RWPE1 (cell line): ENCODE measurements at places on chromosomes 5 and 9.

- DNase-seq = no peak
Observed at GRCh38 chr9:21679432-21679831, 123.0 kb upstream of the MTAP start.

- peak; percentile 98 for DNase-seq
Observed at GRCh38 chr5:52922384-52922783, 66.8 kb upstream of the ITGA2 start.

DNA sequence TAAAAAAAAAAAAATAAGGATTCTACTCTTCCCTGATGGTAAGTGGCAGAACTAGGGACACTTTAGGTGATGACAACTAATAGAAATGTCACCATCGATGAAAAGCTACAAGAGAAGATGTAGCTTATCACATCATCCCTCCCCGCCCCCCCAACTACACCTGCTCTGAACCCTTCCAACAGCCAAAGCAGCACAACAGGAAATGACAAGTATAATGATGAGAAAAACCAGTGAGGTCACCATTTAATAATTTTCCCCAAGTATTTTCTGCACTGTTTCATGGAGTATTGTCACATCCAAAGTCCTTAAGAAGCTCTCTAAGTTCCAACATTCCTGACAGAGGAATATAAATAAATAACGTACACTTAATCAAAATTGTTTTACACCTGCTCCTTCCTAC, 221.4 kb downstream of the EFNA5 start:
- DNase-seq = no peak

- no peak for DNase-seq
Observed at GRCh38 chr5:173268750-173269432, 33.9 kb upstream of the NKX2-5 start.

- no peak for DNase-seq
Observed at GRCh38 chr9:122356627-122357026, 14.2 kb upstream of the PTGS1 start.

DNA sequence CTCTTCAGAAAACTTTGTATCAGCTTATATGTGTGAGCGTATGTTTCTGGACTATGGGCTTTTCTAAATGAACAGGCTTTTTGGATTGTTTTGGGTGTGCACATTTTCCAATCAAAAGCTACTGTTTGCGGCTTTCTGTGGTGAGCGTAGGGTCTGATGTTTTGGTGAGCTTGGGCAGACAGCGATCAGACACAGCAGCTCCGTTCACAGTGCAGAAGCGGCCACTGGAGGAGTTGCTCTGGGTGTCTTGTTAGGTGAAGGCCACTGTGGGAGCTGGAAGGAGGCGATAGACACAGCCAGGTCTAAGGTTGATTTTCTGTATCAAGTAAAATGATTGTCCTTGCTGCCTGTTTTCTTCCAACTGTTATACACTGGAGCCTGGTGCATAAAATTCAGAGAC, 11.1 kb downstream of the PRRC2B start:
- DNase-seq = no peak

DNA sequence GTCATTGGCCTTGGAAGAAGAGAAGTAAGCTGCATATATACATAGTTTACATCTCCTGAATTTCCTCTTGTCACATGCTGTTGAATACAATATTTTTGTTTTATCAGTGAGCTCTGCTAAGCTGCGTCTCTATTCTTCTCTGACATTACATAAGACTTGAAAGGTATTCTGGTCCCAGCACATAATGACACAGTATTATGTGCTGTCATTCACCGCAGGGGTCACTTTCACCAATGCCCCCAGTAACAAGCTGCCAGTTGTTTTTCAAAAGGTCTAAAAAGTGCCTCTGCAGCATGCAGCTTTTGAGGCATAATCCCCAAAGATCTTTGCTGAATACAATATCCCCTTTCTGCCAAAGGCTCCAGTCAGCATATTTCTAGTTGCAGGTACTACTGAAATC, 349.0 kb upstream of the FAM174A start:
- no peak for DNase-seq

GRCh38 chr5:168176251-168176650, 115.2 kb upstream of the WWC1 start:
- DNase-seq = no peak

DNA sequence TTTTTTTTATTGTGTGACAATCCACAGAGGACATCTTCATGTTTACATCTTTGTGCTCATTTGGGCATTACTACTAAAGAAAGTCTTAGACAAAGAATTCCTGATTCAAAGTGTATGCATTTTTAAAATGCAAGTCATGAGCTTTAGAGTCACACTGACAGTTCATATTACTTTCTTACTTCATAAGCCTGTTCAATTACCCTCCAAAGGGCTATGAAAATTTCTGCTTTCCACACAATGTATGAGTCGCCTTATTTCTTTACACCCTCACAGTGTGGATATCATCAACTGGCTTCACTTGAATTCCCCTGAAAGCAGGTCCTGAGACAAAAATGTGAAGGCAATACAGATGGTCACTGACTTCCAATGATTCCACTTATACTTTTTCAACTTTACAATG, 280.4 kb upstream of the PTGER4 start:
- no peak for DNase-seq

- no peak for DNase-seq
Observed at GRCh38 chr5:78602400-78602799, 46.2 kb downstream of the LHFPL2 start.

DNA sequence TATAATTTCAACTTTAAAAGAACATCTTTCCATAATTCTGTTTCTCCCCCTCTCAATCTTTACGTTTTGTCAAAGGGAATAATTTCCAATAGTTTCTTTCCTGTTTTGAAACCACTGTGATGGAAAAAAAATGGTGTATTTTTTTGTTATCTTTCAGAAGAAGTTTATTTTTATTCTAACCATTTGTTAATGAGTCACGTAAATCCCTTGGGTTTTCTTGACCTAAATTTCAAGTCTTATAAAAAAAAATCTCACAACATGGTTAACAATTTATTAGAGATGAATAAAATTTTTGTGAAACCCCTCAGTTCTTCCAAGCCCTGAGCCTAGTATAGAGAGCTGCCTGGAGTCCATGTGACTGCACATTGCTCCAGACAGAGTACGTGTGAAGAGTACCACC, 106.1 kb upstream of the FBXL17 start:
- DNase-seq = no peak

GRCh38 chr5:124438903-124439281, 307.5 kb downstream of the ZNF608 start:
- DNase-seq = no peak

DNA sequence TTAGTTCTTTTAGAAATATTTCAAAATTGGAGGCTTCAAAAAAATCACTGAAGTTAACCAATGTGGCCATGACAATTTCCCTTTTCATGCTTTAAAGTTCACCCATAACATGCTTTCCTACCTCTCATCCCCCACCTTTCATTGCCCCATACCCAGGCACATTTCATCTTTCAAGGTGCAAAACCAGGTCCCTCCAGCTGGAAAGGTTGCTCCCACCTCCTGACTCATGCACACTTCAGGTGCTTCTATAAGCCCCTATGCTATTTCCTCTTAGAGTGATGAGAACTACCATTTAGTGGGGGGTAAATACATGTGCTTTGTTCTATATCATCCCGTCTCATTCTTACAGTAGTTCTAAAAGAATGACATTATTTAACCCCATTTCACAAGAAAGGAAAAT, 15.4 kb downstream of the FYB1 start:
- no peak for DNase-seq

DNA sequence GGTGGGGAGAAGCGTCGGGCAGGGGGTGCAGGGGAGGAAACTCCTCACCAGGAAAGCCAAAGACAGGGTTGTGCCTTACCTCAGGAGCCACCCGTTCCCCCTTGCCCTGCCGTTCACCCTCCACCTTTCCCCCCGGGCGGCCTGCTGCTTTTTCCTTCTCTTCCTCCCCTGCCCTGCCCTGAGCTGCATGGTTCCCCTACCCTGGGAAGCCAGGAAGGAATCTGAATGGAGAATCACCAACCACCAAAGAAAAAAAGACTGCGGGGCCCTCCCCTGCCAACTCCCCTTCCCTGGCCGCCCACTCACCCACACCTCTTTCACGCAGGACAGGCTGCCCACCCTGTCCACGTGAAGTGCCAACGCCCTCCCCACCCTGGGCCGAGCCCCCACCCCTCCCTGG, 820 bp upstream of the NFX1 start:
- no peak for DNase-seq

GRCh38 chr5:151155775-151156506, 1.6 kb downstream of the ANXA6 start:
- DNase-seq = no peak

- DNase-seq = peak; percentile 46
Observed at GRCh38 chr9:21252721-21253547, 13.1 kb upstream of the IFNA14 start.

- DNase-seq = no peak
Observed at GRCh38 chr5:76082772-76083554, at the start of gene SV2C. Gene SV2C, plus strand, starts transcription at chr5:76083383. Its CDS starts 48,368 bp downstream, at chr5:76131751.

DNA sequence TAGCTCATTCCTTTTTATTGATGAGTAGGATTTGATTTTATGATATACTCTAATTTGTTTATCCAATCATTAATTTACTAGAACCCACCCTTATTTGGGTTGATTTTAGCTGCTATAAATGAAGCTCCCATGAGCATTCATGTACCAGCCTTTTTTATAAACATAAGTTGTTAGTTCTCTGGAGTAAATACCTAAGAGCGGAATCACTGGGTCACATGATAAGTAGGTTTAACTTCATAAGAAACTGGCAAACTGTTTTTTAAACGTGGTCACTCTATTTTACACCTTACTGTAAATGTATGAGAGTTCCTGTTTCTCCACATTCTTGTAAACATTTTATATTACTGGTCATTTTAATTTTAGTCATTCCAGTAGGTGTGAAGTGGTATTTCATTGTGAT, 364.6 kb downstream of the NPR3 start:
- no peak for DNase-seq

DNA sequence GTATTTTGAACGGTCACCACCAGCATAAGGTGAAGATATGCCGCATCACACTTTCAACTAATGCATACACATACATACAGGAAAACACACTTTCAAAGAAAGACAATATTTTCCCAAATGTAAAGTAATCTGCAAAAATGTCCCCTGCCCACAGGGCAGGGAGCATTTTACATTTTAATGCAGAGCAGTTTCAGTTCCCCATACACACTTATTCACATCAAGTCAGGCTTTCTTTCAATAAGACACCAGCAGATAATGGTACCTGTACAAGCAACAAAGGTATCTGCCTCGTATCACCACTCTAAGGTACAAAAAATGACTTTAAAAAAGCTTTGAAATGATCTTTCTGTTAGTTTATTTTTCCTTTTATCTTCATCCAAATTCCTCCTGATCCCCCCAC, 247.1 kb upstream of the CCNG1 start:
- no peak for DNase-seq

DNA sequence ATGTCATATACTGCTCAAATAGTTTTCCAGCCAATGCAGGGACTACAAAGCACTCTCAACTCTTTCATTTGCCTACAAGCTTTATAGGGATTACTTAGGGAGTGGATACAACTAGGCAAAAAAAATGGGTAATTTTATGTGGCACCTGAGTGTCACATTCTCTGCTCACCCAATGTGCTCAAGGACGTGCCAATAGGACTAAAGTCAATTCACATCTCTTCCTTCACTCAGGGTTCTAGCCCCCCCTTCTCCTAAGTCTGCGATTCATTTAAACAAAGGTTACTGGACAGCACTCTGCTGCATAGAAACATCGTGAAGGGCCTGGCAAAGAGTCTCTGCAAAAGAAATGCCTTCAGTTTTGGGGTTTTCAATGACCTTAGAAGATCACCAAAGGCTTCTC, 142.3 kb downstream of the TSSK1B start:
- no peak for DNase-seq

DNA sequence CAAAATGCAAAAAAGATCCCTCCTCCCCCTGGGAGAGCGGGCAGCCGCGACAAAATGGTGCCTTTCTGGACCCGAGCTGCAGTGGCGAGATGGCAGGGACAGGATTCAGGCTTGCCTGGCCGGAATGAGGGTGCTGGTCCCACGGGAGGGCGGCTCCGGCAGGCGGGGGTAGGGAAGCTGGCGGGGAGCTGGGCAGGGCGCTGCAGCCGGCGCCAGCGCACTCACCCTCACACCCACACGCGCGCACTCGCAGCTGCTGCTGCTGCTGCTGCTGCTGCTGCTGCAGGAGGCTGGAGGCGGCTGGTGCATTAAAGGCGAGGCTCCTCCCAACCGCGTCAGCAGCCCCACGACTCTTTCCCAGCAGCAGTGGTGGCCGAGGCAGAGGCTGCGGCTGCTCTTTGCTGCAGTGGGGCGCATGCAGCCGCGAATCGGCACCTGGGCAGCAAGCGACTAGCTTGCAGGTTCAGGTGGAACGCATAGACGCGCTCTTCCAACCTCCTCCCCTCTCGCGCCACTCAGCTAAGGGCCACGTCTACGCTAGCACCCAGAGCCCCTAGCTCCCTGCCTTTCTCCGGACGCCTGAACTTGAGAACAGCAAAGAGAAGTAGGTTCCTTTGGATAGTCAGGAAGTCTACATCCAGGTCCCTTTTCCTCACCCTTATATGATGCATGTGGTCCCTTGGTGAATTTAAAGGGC, at the start of gene PPP2R2B:
Gene PPP2R2B, minus strand, starts transcription at position 282 of the 697 bp plus-strand sequence.
- peak; percentile 23 for DNase-seq

GRCh38 chr5:97623441-97623840, 440.4 kb upstream of the RIOK2 start:
- DNase-seq = no peak

- no peak for DNase-seq
Observed at GRCh38 chr9:123440256-123440655, 84.3 kb downstream of the CRB2 start.

GRCh38 chr5:151239237-151239861, 13.6 kb upstream of the GM2A start:
- peak; percentile 82 for DNase-seq

GRCh38 chr5:58348996-58349728, 110.7 kb downstream of the PLK2 start:
- no peak for DNase-seq

GRCh38 chr9:128341435-128341849, 1.1 kb downstream of the SLC27A4 start:
- peak; percentile 94 for DNase-seq

GRCh38 chr5:33338336-33339110, 102.2 kb upstream of the TARS1 start:
- DNase-seq = no peak

- no peak for DNase-seq
Observed at GRCh38 chr9:19770973-19771372, 17.9 kb downstream of the SLC24A2 start.

- DNase-seq = no peak
Observed at GRCh38 chr9:136541179-136541578, 4.7 kb downstream of the NOTCH1 start.

DNA sequence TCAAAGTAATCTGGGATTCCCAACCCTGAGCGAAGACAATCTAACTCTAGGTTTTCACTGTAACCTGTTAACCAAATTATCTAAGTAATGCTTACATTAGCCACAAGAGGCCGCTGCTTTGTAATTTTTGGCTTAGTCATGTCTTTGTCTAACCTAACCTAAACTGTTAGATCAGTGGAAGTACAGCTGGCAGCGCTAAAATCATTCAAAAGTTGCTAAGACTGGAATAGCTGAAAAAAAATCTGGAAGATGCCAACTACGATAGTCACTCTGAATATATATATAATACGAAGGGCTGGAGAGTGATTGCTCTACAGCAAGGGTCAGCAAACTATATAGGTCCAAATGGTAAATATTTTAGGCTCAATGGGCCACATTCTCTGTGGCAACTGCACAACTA, 60.2 kb downstream of the FBXO38 start:
- peak; percentile 70 for DNase-seq

- peak; percentile 96 for DNase-seq
Observed at GRCh38 chr9:134641173-134641989, at the start of gene COL5A1. Gene COL5A1, plus strand, starts transcription at chr9:134641803. Its CDS starts 385 bp downstream, at chr9:134642188.

- DNase-seq = no peak
Observed at GRCh38 chr9:2419347-2419746, 202.2 kb upstream of the VLDLR start.

GRCh38 chr5:125685771-125686170, 737.4 kb upstream of the GRAMD2B start:
- DNase-seq = no peak

GRCh38 chr5:125700380-125700861, 722.8 kb upstream of the GRAMD2B start:
- no peak for DNase-seq
